ENCODE measurements at places on chromosomes 7 and 10.
A peak's percentile ranks its signal among the peaks of the same experiment; 100 is the strongest.

GRCh38 chr10:63681993-63682697 lies 160.9 kb downstream of the REEP3 start:
- peak; percentile 97 for DNase-seq

GRCh38 chr7:2031451-2031845 lies 201.3 kb downstream of the MAD1L1 start:
- no peak for DNase-seq

- DNase-seq = no peak
Measured at GRCh38 chr7:146131701-146132100, 15.1 kb downstream of the CNTNAP2 start.

- DNase-seq = no peak
Measured at GRCh38 chr10:26655746-26656145, 41.8 kb upstream of the PDSS1 start.

DNA sequence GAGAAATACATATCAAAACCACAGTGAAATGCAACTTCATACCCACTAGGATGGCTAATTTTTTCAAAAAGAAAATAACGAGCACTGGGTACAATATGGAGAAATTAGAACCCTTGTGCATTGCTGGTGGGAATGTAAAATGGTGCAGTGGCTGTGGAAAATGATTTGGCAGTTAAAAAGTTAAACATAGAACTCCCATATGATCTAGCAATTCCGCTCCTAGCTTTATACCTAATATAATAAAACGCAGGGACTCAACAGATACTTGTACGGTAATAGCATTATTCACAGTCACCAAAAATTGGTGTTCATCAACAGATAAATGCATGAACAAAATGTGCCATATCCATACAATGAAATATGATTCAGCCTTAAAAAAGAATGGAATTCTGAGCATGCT lies 58.8 kb upstream of the PLPP4 start:
- DNase-seq = no peak

- no peak for DNase-seq
Measured at GRCh38 chr10:84269162-84269561, 24.3 kb downstream of the RGR start.

DNA sequence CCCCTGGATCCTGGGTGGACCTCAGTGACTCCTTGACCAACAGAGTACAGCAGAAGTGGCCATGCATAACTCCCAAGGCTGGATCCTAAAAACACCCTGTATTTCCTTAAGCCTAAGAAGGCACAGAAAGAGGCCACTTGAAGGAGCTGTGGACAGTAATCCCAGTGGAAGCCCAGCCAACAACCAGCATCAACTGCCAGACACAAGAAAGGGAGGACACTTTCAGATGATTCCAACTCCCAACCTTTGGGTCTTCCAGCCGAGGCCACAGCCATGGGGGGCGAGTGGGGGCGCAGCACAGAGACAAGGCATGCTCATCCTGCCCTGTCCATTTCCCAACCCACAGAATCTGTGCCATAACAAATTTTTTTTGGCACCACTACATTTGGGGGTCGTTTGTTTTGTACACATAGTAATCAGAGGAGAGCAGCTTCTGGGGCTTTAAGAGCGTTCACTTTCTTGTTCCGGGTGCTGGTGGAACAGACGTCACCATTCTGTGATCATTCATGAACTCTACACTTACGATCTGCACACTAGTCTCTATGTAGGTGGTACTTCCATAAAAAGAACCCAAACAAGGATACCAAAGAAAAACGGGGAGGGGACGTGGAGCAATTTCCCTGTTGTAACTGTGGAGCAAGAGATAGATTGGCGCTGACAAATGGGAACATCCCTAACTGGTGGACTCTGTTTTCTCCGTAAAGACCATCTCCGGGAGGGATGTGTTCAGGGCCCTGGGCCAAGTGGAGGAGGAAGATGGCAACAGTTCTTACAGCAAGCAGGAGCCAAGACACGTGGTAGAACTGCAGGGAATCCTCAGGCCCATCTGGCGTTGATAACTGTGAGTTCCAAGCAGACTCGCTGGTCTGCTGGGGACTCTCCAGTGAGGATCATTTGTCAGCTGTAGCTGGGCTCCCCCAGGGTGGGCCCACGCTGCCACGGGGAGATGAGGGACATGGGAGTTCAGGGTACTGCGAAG lies 6.0 kb upstream of the SLC29A3 start:
- peak; percentile 57 for DNase-seq

DNA sequence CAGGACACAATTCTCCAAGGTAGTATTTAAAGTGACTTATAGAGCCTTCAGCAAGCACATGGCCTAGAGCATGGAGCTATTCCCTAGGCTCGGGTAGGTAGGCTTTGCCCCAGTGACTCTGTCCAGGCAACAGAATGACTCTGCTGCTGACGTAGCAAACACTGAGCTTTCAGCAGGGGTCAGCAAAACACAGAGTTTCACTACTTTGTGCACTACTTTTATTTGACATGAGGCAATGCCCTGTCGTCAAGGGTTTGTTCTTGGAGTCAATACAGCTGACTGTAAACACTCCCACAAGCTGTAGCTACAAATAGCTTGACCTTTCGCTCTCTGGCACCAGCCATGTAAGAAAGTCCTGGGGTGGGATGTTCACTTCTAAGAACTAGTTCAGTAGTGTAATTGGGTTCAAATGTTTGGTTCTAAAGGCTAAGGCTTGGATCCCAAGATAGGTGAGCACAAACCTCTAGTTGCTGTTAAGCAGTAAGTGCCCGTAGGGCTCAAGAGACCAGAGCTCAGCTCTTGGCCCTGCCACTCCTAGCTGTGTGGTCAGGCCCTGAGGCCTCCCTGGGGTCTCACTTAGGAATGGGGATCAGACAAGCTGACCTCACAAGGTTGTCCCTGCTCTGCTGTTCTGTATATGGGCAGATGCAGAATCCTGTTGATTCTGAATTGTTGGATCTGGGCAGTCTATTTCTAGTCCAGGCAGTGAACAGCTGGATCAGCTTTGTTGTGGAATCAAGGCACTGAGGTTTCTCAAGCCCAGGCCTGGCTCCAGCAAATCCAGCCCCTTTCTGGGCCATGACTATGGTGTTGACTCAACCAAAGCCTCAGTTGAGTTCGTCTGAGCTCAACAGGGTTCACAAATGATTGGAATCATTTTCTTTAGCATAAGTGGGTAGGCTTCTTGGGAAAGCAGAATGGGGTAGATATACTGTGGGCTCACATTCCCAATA lies 10.7 kb downstream of the NODAL start:
- DNase-seq = no peak

DNA sequence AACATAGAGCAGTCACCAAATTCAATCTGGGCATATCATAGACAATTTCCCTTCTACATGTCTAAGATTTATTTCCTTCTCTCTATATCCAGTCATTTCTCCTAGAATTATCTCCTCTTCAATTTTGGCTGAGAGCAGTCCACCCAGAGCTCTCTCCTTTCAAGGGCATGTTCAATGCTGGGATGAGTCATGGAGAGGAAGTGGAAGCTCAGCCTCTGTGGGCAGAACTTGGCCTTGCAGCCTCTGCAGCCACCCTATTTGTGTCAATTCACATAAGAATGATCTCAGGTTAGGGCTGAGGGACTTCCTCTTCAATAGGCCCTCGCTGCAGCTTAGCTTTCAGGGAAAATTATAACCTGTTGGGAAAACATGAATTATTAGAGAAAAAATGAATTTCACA lies 560.8 kb downstream of the POM121L12 start:
- DNase-seq = peak; percentile 29

- DNase-seq = peak; percentile 9
Measured at GRCh38 chr10:11612021-11613001, 861 bp upstream of the USP6NL start.

DNA sequence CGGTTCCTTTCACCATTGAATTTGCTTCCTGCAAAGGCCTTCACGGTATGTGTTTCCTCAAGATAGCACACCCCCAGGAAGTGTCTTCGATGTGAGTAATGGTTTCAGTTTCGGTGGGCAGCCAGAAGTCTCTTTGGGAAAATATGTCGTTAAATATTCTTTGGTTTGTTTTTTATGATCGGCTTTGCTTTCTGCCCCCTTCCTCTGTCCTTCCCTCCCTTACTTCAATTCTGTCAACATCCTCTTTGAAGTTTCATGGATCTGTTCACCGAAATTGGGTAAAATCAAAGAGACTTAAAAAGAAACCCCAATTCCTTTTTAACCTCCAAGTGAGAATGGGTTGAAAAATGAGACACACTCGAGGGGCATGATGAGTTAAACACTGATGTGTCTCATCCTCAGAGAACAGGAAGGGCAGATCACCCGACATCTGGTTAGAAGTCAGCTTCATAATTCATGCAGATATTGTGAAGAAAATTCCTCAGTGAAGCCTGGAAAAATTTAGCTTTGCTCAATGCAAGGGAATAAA lies 170.8 kb upstream of the HABP2 start:
- DNase-seq = peak; percentile 62

- peak; percentile 55 for DNase-seq
Measured at GRCh38 chr7:134365341-134366054, 48.8 kb upstream of the SLC35B4 start.

- DNase-seq = peak; percentile 70
Measured at GRCh38 chr10:373526-374309, 238.5 kb downstream of the ZMYND11 start.

Measured in RPMI7951 (cell line).